Suprapubic skin (tissue), 4 donors: ENCODE measurements at places on chromosomes 2 and 18. TPM values are rescaled to one million over a fixed set of nuclear protein-coding genes. Genes with fewer than 3 reads are reported as not detected.
A peak's percentile ranks its signal among the peaks of the same experiment; 100 is the strongest.

C2orf15 gene
- total RNA-seq: 0.72 TPM

STPG4 gene
- total RNA-seq: 0.91 TPM

SKOR2 gene
- total RNA-seq: not detected

CTAGE1 gene
- not detected for total RNA-seq

RESP18 gene
- not detected for total RNA-seq

- H3K4me1 ChIP-seq: peaks cover 36% of the 10 kb centered on the region
- H3K36me3 ChIP-seq: no peaks in the 10 kb centered on the region
- H3K27me3 ChIP-seq: peaks cover 5% of the 10 kb centered on the region
- H3K27ac ChIP-seq: no peak overlapping the region
- DNase-seq: peak; percentile 69
These were observed 92.3 kb upstream of the SMAD2 start for GRCh38 chr18:48022531-48023329.

- no peak for DNase-seq
- no peaks in the 10 kb centered on the region for H3K36me3 ChIP-seq
- H3K27ac ChIP-seq: no peak overlapping the region
These were observed 128.5 kb upstream of the RAB12 start for GRCh38 chr18:8480506-8481328.

DNA sequence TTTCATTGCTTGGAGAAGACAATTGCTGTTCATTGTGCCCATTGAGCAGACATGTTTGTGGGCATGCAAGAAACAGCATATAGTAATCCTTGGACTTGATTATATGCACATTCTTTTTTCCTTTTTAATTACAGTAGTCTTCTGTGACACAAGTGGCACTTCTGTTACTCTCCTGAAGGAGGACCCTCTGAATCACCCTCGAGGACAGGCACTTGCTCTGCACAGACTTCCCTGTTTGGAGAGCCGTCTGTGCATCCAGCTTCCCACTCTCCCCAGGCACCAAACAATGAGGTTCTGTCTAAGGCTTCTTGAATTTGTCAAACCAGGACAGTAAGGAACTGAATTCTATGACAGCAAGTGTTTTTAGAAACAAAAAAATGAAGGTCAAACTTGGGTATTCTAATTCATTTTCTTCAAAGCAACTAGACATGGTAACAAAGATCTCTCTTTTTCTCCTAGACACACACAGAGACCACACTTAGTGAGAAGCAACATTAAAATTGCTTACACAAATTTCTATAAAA, 844.6 kb upstream of the ID2 start:
- no peaks in the 10 kb centered on the region for H3K36me3 ChIP-seq
- no peaks in the 10 kb centered on the region for H3K27me3 ChIP-seq
- DNase-seq: no peak

- no peak overlapping the region for H3K4me3 ChIP-seq
- no peaks in the 10 kb centered on the region for H3K36me3 ChIP-seq
- no peak overlapping the region for H3K27ac ChIP-seq
- H3K4me1 ChIP-seq: peaks cover 8% of the 10 kb centered on the region
- H3K27me3 ChIP-seq: peaks cover 3% of the 10 kb centered on the region
- DNase-seq: peak; percentile 63
These were observed 143.7 kb downstream of the ASB1 start for GRCh38 chr2:238570391-238570790.

- no peak overlapping the region for H3K4me3 ChIP-seq
- no peak for DNase-seq
- H3K36me3 ChIP-seq: no peaks in the 10 kb centered on the region
- H3K4me1 ChIP-seq: no peaks in the 10 kb centered on the region
- H3K27ac ChIP-seq: no peak overlapping the region
These were observed 572.6 kb upstream of the GCFC2 start for GRCh38 chr2:76283350-76283749.

DNA sequence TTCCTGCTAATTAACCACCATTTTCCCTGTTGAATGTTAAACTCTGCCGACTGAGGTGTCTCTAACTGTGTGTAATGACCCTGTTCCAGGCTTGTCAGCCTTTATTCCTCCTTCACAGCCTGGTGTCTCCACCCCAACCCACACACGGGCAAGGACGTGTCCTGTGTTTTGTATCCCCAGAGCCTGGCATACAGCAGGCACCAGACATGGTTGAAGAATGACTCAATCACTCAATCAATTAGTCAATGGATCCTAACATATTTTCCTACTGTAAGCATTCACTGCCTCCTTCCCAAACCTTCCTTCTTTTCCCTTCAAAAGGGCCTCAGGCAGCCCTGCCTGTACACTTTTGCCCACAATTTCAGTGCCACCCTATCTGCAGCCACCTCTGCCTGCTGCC, 2.7 kb upstream of the TNS1 start:
- no peak for DNase-seq
- H3K27me3 ChIP-seq: peaks cover 16% of the 10 kb centered on the region
- H3K4me1 ChIP-seq: peaks cover 76% of the 10 kb centered on the region
- peak overlapping the region; percentile 62 for H3K27ac ChIP-seq

GRCh38 chr2:177680866-177681712, 288.5 kb downstream of the AGPS start:
- no peak for DNase-seq
- no peaks in the 10 kb centered on the region for H3K36me3 ChIP-seq
- H3K27ac ChIP-seq: no peak overlapping the region
- no peaks in the 10 kb centered on the region for H3K4me1 ChIP-seq
- H3K27me3 ChIP-seq: peaks cover 8% of the 10 kb centered on the region
- H3K4me3 ChIP-seq: no peak overlapping the region
